Fibroblast of skin of right quadriceps (primary cell): ENCODE measurements at places on chromosomes 3 and 15.

DNA sequence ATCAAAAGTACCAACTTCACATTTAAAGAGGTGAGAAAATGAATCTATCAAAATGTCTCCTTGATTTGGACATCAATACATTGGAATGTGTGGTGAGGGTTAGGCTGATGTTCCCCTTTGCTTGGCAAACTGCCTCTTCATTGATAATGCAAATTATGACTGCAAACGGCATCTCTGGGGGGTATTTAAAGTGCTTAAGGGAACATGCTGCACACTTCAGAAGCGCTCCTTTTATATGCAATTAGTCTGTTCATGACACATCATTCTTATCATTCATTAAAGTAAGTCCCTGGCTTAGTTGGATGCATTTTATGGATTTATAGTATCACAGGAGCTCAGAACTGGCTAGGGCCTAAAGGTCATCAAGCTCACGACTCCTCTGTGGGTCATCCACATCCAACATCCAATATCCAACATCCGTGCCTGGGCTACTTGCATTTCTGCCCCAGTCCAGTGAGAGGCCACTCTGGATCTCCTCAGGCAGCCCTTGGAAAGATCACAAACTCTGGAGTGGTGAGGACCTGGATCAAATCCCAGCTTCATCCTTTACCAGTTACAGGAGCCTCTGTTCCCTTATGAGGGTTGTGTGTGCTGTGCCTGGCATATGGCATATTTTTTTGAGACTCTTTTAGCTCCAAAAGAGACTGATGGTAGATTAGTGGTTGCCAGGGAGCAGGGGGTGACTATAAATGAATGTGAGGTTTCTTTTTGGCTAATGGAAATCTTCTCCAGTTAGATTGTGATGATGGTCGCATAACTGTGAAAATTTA is 136.8 kb upstream of the FOXB1 start:
- DNase-seq: no peak

DNA sequence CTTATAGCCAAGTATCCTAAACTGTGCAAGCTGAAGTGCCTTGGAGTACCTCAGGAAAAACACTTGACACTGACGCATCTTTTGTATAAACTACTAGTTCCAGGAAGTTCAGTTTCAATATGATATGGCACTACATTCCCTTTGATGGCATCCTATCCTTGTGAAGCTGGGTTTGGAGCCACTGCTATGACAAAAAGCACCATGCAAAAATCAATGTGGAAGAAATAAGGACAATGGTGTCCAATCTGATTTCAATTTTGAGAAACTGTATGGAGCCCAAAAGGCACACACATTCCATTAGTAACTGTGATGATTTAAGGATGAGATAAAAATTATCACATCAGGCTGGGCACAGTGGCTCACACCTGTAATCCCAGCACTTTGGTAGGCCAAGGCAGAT is 5.6 kb downstream of the RPS27L start:
- DNase-seq: no peak

GRCh38 chr3:149816986-149817385 is 4.0 kb downstream of the RNF13 start:
- DNase-seq: no peak

DNA sequence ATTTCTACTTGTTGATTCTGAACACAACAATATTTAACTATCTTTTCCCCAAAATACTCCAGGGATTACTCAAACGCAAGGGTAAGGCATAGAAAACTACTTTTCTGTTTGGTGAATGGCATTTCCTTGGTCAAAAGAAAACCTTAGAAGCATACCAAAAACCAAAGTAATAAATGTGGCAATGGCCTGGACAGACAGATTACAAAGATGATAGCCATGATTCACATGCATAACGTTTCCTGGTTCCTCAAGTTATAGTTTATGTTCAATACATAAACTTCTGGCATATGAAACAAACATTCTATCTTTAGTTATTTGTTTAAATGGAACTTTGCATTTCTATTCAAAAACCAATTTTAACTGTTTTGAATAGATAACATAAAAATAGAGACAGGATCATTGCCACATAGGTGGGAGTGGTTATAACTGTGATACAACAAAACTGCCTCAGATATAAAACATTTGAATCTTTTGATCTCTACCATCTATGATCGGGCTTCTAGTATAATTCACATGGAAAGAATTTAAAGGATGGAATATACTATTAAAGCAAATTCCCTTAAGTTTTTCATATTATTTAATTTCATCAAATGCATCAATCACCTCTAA is 32.1 kb downstream of the FOXP1 start:
- peak; percentile 87 for DNase-seq
